ENCODE measurements at places on chromosomes 5 and 9.

DNA sequence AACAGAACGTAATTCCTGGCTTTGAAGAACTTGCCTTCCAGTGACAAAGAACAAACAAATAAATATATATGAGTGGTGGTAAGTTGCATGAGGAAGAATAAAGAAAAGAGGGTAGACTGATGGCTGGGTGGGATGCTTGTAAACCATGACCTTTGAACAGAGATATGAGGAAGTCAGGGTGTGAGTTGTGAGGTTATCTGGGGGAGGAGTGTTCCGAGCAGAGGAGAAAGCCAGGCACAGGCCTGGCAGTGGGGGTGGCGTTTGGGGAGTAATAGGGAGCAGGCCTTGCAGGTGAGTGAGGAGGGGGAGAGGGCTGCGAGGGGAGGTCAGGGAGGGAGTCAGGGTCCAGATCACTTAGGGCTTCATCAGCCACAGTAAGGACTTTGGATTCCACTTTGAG lies 213.4 kb downstream of the PTTG1 start:
- DNase-seq, result no peak

GRCh38 chr5:42854795-42855194 lies 43.1 kb upstream of the SELENOP start:
- no peak for DNase-seq

DNA sequence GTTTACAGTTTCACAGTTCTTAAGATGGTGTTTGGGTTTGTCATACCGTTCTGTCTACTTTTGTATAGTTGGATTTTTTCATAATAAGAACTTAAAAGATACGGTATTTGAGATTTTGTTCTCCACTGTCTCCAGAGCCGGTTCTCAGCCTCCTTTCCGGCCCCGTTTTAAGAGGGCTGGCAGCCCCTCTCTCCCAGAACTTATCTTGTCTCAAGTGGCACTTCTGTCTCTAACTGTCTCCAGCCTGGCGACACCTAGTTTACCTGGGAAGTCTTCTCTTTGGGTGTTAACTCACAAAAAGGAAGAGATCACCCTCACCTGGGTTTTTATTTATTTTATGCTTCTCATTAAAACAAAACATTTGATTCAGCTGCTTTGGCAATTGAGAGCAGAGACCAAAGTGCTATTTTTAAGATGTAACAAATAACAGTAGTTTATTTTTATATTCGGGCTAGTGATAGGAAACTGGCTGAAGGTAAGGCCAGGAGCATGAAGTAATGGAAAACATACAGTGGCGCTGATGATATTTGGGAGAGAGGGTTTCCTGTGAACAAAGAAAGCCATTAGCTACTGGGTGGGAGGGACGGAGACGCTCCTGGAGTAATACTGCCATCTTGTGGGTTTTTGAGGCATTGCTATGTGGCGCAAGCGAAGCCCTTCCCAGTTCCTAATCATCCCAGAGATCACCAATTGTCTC lies 48.3 kb downstream of the ACER2 start:
- peak; percentile 77 for DNase-seq

GRCh38 chr9:7984203-7984602 lies 184.6 kb upstream of the DMAC1 start:
- no peak for DNase-seq
